NCI-H446 treated with DMSO at 0.1 percent for 48 hours (cell line): ENCODE measurements at places on chromosomes 3 and 15.
A peak's percentile ranks its signal among the peaks of the same experiment; 100 is the strongest.

GRCh38 chr15:68386587-68387288 is 45.2 kb downstream of the ITGA11 start:
- no peak for DNase-seq

- no peak for DNase-seq
Measured at GRCh38 chr3:56825567-56826438, 24.1 kb upstream of the ARHGEF3 start.

DNA sequence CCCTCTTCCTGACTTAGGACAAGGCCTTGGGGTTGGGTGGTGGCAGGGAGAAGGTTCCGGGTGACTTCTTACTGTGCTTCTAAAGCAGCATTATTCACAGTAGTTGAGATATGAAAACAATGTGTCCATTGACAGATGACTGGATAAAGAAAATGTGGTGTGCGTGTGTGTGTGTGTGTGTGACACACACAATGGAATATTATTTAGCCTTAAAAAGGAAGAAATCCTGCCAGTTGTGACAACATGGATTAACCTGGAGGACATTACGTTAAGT is 128.1 kb upstream of the RASGRP1 start:
- no peak for DNase-seq

DNA sequence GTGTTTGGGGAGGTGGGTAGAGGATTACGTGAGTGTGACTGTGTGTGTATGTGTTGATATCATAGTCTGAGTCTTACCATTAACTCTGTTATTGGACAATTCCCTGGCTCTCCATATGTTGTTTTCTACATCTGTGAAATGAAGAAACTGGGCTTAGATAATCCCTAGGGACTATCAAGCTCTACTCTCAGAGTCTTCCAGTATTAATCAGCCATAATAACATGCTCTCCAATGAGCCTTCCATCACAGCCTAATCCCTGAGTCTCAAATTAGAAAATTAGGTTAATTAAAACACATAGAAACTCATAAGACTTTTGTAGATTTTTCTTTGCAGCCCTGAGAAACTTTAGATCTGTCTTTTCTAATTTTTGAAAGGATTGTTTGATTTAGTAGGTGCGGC is 404.2 kb upstream of the RARB start:
- DNase-seq: peak; percentile 14

- DNase-seq: no peak
Measured at GRCh38 chr3:40951636-40952035, 247.7 kb upstream of the CTNNB1 start.

GRCh38 chr3:136903899-136904298 is 41.9 kb downstream of the NCK1 start:
- DNase-seq: no peak

GRCh38 chr15:66006986-66007385 is 137.7 kb downstream of the RAB11A start:
- no peak for DNase-seq

DNA sequence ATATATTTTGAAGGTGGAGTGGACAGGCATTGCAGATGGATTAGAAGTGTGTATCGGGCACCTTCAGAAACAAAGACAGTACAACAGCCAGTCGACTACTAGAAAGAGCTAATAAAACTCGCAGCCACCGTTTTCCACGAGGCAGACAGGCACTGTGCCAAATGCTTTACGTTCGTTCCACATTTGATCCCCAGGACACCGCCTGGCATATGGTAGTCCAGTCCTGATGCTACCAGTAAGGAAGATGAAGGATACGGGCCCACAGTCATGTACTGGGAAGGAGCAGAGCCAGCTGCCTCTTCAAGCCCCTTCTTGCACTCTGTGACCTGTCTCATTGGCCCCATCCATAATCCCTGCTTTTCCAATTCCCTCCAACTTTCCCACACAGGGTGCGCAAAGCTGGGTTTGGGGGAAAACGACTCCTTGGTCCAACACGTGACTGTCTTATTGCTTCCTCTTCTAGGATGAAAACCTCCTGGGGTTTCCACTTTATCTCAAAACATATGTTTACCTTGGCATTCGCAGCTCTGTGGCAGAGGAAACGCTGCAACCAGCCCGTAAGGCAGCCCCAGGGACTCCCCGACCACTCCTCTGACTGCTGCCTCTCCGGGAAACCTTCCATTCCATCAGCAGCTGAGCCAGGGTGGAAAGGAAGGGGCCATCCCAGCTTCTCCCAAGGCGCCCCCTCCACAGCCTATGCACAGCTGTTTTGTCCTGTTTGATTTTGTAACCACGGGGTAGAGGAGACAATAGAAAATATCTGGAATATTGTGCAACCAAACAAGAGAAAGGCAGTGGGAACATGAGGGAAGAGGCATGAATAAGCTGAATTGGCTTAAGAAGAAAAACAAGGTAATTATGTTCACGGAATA is 107.4 kb downstream of the ADAMTS17 start:
- DNase-seq: no peak

DNA sequence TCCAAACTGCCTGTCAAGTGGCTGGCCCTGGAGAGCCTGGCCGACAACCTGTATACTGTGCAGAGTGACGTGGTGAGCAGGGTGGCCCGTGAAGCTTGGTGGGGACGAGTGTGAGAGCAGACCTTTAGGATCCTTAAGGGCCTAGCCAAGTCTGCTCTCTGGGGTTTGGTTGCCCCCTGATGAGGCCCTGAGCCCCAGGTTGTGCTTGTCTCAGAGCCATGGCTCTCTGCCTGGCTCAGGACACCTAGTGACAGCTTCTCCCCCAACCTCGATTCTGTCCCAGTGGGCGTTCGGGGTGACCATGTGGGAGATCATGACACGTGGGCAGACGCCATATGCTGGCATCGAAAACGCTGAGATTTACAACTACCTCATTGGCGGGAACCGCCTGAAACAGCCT is 14.4 kb downstream of the TYRO3 start:
- no peak for DNase-seq

- no peak for DNase-seq
Measured at GRCh38 chr15:71114066-71114680, 1.1 kb upstream of the THSD4 start.

GRCh38 chr15:90619468-90619867 is 89.7 kb downstream of the CRTC3 start:
- no peak for DNase-seq

DNA sequence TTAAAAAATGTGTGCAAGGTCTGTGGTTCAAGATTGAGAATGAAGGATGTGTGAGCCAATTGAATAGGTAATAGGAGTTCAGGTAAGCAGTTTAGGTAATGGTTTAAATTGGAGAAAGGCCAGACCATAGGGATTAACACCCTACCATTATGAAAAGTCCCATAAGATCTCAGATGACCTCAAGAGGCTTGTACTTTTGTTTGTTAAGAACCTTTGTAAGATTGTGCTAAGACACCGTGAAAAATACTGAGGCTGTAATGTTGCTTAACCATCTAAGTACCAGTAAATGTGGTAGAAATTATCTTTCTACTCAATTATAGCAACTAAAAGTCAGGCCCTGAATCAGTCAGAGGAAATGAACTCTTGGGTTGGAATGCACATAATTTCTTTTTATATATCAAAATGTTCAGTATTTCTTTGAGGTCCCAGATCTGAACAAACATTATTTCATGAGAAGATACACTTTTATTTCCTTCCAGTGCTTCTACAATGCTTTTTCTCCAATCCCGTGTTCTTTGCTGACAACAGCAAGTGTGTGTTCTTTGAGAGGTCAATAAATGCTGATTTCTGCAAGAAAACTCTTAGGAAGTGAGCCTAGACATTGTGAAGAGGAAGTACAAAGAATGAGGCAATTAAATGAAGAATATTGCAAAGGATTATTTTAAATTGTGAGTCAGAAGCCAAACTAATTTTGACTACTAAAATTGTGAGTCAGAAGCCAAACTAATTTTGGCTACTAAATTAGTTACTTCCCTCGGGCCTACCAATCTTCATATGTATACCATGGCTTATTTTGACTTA is 66.4 kb downstream of the TCF12 start:
- DNase-seq: no peak

- DNase-seq: no peak
Measured at GRCh38 chr3:9864200-9864927, 15.7 kb downstream of the CIDEC start.
